ENCODE measurements at places on chromosomes 13 and 19.

GRCh38 chr13:97117388-97117910 is 104.7 kb upstream of the MBNL2 start:
- no peak for DNase-seq

GRCh38 chr13:110531100-110531499 is 30.4 kb downstream of the RAB20 start:
- DNase-seq, result no peak

- peak; percentile 31 for DNase-seq
Observed at GRCh38 chr13:19862481-19863313, 752 bp downstream of the ZMYM5 start.

DNA sequence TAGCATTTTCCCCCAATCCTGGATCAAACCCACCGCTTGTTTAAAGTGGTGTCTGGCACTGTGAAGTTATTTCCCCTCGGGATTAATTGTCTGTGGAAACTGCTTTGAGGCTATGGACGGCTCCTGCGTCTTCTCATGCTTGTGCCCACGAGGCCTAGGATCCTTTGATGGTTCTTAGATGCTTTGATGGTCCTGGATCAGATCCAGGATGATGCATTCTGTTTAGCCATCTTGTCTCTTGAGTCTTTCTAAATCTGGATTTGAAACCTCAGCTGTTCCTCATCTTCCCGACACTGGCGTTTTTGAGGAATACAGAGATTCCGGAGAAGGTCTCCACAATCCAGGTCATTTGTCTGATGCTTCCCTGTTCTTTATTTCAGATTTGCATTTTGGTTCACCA is 36.1 kb upstream of the USP29 start:
- no peak for DNase-seq

GRCh38 chr13:110760611-110761010 is 47.1 kb downstream of the ING1 start:
- no peak for DNase-seq

- no peak for DNase-seq
Observed at GRCh38 chr19:20269461-20269860, 102.4 kb downstream of the ZNF486 start.

GRCh38 chr19:16060294-16060693 is 16.0 kb upstream of the TPM4 start:
- no peak for DNase-seq

GRCh38 chr19:53977991-53978731 is 13.3 kb upstream of the CACNG6 start:
- DNase-seq, result peak; percentile 99

DNA sequence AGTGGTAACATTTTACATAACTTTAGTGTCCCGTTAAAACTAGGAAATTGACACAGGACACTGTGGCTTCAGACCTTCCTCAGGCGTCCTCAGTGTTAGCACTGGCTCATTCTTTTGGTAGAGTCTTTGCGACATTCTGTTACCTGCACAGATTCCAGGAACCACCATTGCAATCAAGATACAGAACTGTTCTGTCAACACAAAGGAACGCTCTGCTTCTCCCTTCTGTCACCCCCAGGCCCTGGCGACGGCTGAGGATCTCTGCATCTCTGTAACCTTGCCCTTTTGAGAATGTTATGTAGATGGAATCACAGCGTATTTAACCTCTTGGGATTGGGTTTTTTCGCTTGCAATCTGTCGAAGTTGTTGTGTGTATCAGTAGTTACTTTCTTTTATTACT is 22.6 kb downstream of the KDM4B start:
- no peak for DNase-seq

DNA sequence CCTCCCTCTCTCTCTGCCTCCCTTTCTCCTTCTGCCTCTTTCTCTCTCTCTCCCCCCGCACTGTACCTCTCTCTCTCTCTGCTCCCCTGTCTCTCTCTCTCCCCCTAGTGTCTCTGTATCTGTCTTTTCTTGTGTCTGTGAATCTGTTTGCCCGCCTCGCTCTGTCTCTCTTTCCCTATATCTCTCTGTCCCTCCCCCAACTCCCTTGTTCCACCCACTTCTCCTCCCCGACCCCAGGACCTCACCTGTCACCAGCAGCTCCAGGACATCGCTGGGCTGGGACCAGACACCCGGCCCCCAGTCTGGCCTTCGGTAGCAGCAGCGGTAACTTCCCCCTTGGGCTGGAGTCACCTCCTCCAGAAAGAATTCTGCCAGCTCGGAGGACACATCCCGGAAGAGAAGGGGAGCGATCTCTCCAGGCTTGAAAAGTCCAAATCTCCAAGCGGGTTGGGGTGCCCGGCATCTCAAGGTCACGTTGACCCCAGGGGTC is 3.9 kb downstream of the OSCAR start:
- DNase-seq, result peak; percentile 62

DNA sequence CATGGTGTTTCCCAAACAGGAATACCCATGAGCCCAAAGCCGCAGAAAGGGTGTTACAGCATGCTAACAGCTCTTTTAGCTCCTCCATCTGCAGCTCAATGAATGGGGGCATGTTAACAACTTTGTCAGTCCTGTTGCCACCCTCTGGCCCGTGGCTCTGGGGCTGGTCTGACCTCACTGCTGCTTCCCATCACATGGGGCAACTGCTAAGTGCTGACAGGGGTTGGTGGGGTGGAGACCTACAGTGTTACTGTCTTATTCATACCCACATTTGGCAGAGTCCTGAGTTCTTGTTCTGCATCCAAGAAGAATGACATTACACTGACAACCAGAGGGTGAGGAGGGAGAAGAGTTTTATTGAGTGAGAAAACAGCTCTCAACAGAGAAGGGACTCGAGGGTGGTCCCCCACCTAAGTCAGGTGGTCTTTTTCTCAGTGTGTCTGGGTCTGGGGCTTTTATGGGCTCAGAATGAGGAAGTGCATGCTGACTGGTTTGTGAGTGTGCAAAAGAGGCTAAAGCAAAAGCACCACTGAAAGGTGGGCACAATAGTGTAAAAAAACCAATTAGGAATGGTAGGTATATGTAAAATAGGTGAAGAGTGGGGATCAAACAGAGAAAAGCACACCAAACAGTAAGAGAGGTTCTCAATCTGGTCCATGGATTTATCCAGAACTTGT is 1952.0 kb upstream of the PCDH20 start:
- no peak for DNase-seq

GRCh38 chr19:2629491-2630351 is 72.8 kb downstream of the GNG7 start:
- DNase-seq, result no peak

GRCh38 chr13:69487576-69487975 is 620.0 kb upstream of the ATXN8OS start:
- DNase-seq, result no peak

DNA sequence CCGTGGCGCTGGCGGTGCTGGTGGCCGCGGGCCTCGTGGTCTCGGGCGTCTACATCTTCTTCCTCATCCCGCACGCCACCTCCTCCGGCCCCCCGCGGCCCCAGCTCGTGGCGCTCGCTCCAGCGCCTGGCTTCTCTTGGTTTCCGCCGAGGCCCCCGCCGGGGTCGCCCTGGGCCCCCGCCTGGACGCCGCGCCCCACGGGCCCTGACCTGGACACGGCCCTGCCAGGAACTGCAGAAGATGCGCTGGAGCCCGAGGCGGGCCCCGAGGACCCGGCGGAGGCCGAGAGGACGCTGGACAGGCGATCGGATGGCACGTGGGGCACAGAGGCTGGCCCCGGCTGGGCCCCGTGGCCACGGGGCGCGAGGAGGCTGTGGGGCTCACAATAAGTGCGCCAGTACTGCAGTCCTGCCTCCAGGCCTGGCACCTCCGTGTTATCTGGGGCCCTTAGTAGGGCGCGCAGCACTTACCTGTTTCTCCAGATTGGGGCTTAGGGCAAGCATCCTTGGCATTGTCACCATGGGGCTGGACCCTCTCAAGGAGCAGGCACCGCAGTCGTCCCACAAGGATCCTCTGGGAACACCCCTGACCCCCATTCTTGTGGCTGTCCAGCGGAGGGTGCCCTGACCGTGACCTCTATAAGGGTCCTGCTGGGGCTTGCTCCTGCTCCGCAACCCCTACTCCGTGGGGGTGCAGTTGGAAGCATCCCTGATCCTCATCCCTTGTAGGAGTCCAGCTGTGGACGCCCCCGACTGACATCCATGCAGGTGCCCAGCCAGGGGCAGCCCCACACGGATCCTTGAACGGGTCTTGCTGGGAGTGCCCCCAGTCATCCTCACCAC is 1.5 kb downstream of the RNF225 start:
- no peak for DNase-seq

- no peak for DNase-seq
Observed at GRCh38 chr13:36051082-36051481, 80.1 kb downstream of the DCLK1 start.
